ENCODE measurements at places on chromosomes 5 and 9. TPM values are rescaled to one million over a fixed set of nuclear protein-coding genes. Genes with fewer than 3 reads are reported as not detected.

The CEL gene
- 0.87 TPM for polyA plus RNA-seq

The C5orf52 gene
- not detected for polyA plus RNA-seq

The WNT8A gene
- not detected for polyA plus RNA-seq

The SH2D3C gene
- polyA plus RNA-seq, result 0.04 TPM

The FBP2 gene
- not detected for polyA plus RNA-seq

The TEK gene
- 0.04 TPM for polyA plus RNA-seq

DNA sequence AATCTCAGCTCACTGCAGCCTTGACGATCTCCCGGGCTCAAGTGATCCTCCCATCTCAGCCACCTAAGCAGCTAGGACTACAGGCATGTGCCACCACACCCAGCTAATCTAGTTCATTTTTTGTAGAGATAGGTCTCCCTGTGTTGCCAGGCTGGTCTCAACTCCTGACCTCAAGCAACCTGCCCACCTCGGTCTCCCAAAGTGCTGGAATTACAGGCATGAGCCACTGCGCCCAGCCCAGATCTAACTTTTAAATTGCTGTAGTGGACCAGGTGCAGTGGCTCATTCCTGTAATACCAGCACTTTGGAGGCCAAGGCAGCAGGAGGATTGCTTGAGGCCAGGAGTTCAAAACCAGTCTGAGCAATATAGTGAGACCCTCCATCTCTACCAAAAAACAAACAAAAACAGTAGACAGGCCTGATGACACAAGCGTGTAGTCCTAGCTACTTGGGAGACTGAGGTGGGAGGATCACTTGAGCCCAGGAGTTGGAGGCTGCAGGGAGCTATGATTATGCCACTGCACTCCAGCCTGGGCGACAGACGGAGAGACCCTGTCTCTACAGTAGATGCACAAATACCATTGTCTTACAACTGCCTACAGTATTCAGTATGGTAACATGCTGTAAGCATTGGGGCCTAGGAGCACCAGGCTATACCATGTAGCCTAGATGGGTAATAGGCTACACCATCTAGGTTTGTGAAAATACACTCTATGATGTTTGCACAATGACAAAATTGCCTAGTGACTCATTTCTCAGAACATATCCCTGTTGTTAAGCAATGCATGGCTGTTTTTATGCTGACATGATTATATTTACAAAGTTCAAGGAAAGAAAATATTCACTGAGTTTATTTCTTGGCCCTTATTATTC, 1.5 kb upstream of the SIT1 start:
- DNase-seq, result peak; percentile 75

DNA sequence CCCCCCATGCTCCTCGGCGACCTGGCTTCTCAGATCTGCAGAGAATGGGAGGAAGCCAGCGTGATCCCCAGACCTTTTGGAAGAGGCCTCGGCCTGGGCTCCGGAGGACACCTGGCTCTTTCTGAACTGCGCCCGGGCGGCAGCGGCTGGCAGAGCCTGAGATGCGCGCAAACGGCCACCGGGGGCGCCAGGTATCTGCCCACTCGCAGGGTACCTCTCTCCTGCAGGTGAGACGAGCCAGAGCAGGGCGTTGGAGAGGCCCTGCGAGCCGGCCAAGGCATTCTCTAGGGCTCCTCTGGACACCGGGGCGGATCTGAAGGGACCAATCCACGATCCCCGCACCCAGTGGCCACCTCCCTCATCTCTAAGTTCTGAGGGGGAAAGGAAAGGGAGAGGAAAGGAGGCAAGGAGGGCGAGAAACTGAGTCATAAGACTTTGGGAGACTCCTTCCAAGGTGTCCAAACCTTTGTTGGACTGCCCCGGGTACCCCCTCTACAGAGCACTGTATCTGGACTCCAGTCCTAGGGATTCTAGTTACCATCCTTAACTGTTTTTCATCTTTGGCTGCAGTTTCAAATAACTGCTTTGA, 55.0 kb upstream of the SLC46A2 start:
- DNase-seq, result peak; percentile 16

DNA sequence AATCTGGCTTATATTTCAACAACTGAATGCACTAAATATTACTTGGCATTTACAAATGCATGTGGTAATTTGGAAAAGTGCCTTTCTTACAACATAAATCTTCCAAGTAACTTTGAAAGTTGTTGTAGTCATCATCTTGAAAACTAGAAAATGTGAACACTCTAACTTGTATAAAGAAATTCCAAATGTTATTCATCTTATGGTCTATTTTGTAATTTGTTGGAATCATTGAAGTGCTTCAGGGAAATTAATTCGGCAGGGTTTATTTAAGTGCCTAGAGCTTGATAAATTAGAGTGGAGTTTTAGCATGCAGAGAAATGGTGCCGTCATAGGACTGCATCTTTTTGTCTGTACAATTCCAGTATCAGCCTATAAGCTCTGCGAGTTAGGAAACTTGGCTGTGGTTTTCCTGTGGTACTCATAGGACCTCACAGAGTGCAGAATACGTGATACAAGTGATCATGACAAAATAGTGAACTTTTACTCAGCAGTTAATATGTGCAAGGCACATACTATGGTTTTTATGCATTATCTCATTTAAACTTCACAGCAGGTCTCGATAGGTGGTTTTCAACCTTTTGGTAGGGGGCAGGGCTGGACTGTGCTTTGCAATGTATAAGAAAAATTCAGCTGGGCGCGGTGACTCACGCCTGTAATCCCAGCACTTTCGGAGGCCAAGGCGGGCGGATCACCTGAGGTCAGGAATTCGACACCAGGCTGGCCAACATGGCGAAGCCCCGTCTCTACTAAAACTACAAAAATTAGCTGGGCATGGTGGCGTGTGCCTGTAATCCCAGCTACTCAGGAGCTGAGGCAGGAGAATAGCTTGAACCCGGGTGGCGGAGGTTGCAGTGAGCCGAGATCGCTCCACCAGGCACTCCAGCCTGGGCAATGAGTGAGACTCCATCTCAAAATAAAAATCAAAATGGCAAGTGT, 79.6 kb downstream of the RAI14 start:
- no peak for DNase-seq

DNA sequence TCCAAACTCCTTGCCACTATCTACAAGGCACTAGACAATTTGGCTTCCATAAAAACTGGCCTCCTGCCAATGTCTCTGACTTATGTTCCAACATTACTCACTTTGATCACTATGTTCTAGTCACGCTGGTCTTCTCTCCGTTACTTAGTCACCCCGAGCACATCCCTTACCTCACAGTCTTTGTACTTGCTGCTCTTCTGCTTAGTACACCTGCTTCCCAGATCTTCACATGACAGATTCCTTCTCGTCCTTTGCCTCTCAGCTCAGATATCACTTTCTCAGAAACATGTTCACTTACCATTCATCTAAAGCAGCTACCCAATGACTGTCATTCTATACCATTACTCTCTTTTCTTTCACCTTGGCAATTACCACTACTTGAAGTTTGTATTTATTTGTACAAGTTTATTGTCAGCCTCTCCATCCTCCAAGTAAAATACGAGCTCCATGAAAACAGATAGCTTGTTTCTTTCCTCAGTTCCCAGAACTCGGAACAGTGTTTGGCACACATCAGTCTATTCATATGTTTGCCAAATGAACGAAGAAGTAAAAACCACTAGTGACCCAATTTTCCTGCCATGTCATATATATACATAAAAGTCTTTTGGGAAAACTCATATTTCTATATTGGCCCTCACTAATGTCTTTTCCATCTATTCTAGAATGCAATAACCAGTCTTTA, 5.9 kb upstream of the SLC22A5 start:
- DNase-seq, result peak; percentile 90

DNA sequence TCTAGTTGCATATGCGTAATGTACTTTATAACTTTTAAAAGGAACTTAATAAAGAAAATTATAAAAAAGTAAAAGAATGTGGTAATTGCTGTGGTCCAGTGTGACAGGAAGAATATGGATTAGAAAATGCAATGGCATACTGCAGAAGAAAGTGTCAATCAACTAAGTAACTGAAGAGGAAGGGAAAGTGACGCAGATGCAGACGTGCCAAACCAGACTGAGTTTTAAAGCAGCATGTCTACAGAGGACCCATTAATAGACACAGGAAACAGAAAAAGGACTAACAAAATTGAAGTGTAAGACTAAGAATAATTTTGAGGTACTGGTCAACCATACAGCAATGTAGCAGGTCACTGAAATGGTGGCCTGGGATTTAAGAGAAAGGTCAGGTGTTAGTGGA, 73.3 kb downstream of the DPYSL3 start:
- DNase-seq, result no peak

DNA sequence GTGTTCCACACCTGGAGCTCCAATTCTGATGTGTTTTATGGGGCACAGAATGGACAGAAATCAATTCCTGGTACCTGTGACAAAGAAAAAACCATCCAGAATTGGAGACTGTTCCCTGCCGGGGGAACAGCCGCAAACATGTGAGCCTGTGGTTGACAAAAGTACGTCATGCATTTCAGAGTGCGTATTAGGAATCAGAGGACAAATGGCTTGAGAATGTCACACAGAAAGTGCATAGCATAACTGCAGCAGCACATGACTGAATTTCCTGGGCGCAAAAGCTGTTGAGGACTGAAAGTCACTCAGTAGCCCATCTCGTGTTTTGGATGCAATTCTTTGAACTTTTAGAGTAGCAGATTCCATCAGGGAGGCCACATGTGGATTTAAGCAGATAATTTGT, 85.1 kb downstream of the TRIO start:
- DNase-seq, result no peak

GRCh38 chr9:25207402-25208195, 470.6 kb downstream of the TUSC1 start:
- no peak for DNase-seq

DNA sequence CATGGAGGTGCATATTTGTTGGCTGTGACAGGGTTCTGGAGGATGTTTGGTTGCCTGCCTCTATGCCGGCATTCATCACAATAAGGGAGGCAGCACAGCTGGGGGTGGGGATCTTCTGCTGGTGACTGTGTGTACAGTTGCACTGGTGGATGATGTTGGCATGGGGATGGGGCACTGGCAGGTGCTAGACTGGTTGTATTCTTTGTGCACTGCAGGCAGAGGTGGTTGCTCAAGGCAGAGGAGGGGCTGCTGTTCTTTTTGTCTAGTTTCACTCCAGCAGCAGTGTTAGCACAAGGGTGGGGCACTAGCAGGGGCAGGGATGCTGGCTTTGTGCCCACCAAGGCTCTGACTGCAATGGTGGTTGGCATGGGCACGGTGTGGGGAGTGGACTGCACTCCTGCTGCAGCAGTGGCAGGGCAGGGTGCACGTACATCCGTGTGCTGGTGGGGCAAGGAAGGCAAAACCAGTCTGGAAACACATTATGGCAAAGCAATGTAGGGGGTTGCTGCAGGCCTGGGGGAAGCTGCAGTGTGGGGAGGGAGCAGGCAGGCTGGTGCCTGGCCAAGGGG, 69.3 kb downstream of the ISOC1 start:
- no peak for DNase-seq

- DNase-seq, result peak; percentile 82
These were observed 2.8 kb downstream of the PDLIM7 start for GRCh38 chr5:177494346-177495195.

DNA sequence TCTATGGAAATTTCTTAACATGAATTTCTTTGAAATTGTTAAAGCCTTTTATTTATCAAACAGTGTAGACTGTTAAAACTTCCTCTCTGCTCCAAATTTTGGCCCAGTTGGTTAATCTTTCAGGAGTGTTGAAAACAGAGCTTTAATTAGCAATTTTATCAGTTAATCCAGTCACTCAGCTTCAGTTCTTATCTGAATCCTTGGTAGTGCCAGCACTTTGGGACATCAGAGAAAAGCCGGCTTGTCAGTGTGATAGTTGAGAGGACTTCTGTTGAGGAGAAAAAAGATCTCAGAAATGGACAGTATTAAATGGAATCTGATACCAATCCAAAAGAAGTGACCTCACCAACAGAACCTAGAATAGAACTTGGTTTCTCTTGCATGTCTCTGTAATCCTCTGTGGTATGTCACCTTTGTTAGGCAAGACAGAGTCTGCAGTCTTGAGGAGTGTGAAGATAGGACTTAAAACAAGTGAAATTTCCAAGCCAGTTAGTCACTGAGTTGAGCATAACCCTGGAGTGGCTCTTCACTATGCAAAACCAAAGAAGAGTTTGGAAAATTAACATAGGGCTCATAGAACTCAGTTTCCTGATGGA, 251.8 kb downstream of the NNT start:
- DNase-seq, result no peak

- peak; percentile 31 for DNase-seq
These were observed 61.8 kb downstream of the PTBP3 start for GRCh38 chr9:112271466-112272098.

GRCh38 chr9:127746959-127747569, 12.0 kb upstream of the TOR2A start:
- no peak for DNase-seq

DNA sequence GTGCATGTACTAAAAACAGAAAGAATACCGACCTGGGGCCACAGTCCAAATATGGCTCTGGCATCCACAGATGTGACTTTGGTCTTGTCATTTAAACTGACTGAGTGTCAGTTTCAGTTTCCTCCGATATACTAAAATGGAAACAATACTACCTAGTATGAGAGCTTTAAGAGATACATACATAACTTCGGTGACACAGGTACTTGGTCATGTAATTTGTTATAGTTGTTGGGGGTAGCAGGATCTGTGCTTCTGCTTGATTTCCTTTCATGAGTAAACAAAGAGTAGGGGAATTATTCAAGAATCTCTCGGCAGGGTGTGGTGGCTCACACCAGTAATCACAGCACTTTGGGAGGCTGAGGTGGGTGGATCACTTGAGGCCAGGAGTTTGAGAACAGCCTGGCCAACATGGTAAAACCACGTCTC, 32.1 kb downstream of the MTMR12 start:
- no peak for DNase-seq

GRCh38 chr9:76733096-76733495, 31.1 kb upstream of the PCA3 start:
- no peak for DNase-seq

GRCh38 chr5:172910828-172911627, 48.2 kb upstream of the RPL26L1 start:
- DNase-seq, result peak; percentile 96

GRCh38 chr9:71891557-71892189, 19.3 kb downstream of the ABHD17B start:
- no peak for DNase-seq

- DNase-seq, result no peak
These were observed 214.0 kb upstream of the DMRT1 start for GRCh38 chr9:627336-627970.

DNA sequence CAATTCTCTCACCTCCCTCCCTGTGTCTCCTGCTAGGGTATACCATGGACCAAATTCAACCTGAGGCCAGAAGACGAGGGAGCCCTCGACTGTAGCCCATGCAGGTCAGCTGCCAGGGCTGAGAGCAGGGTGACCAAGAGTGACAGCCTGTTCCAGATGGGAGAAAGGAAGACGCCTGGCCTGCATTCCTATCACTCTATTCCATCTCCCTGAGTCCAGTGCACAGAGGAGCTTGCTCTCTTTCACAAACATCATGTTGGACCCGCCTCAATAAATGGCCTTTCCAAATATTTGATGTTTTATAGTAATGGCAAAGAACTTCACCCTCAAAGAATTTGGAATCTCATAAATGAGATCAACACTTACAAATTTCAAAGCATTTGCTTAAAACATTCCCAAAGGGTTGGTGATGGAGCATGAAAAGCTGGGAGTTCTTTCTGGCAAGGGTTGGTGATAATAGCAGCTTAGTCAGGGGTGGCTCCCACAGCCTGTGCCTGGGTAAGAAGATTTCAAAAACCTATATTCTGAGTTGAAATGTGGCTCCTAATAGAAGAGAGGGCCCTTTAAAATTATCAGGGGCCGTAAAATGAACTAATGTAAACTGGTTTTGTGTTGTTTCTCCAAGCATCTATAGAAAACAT, 393.1 kb downstream of the EFNA5 start:
- no peak for DNase-seq

All from A549 (cell line).